ENCODE measurements at places on chromosomes 12 and 14.

DNA sequence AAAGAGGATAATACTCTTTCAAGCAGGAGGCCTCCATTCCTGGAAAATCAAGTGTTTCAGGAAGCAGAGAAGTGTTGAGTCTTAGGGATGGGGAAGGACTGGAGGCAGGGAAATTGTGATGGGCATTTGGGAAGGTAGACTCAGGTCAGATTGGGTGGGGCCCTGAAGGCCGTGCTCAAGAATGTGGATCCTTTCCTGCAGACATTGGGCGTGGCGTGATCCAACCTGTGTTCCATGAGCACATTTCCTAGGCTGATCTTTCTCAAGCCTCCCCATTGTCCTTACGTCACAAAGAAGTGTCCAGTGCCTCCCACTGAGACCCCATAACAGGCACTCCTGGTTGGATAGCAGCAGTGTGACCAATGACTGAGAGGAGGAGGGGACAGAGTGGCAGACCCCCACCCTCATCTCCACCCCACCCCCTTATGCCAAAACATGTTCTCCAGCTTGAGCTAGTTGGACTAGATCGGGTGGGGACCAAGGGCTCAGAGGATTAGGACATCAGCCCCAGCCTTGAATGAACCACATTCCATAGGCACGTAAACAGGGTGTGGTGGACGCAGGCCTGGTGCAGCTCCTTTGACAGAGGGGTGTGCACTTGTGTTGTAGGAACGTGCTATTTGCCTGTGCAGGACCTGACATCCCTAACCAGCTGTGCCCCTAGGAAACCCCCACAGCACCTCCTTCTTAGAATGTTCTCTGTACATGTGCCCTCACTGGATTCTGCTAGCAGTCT lies 76.8 kb downstream of the TTC9 start:
- no peak for DNase-seq

DNA sequence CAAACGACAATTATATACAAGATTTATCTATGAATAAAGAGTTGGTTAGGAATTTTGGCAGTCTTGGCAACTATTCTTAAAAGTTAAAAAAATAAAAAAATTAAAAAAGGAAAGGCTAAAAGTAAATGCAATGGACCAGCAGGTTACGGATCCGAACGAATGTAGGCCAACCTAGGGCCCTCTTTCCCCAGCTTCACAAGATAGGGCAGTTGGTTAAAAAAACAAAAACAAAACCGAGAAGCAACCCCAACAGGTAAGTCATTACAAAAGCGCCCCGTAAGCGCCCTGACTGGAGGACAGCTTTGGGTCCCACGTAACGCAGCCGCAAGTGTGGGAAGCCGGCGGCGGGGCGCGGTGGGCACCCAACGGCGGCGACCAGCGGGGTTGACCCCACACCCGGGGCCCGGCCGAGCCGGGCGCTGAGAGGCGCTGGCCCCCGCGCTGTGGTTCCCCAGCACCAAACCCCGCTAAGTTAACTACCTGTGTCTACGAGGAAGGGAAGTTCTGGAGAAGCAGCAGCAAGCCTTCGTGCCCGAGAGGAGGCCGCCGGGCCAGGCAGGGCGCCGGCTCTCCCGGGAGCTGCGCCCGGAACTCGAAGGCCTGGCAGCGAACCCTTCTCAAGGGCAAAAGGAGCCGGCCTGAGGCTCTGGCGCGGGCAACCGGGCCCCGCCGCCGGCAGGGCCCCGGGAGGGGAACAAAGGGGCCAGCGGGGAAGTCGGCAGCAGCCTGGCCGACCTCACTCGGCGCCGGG lies 882 bp downstream of the HECTD1 start:
- peak; percentile 20 for DNase-seq

DNA sequence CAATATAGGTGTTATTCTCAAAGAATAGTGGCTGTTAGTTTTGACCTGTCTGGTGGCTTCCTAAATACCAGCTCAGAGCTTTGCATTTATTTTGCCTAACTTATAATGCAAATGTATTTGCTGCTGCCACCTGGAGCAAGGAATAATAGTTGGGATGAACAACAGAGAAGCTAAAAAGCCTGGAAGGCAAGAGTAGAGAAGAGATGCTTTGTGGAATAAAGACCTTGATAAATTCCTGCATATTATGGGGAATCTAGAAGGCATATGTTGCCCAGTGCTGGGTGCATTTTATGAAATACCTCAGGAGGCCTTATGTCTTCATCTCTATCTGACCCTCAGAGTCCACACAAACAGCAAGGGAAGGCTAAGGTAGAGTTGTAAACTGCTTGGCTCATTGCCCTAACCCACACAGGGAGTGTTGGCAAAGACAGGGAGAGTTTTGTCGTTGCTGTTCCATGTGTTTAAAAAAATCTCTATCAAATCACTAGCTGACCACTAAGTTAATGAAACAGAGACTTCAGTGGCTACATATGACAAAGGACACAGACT lies 53.7 kb upstream of the SCAF11 start:
- no peak for DNase-seq

- DNase-seq, result no peak
Measured at GRCh38 chr14:103408491-103409155, 23.4 kb downstream of the MARK3 start.

- DNase-seq, result no peak
Measured at GRCh38 chr14:102557434-102558226, 34.8 kb upstream of the RCOR1 start.

GRCh38 chr14:65075628-65076325 lies 26.5 kb downstream of the MAX start:
- DNase-seq, result no peak

- no peak for DNase-seq
Measured at GRCh38 chr12:57518920-57519795, 1.2 kb downstream of the DDIT3 start.

DNA sequence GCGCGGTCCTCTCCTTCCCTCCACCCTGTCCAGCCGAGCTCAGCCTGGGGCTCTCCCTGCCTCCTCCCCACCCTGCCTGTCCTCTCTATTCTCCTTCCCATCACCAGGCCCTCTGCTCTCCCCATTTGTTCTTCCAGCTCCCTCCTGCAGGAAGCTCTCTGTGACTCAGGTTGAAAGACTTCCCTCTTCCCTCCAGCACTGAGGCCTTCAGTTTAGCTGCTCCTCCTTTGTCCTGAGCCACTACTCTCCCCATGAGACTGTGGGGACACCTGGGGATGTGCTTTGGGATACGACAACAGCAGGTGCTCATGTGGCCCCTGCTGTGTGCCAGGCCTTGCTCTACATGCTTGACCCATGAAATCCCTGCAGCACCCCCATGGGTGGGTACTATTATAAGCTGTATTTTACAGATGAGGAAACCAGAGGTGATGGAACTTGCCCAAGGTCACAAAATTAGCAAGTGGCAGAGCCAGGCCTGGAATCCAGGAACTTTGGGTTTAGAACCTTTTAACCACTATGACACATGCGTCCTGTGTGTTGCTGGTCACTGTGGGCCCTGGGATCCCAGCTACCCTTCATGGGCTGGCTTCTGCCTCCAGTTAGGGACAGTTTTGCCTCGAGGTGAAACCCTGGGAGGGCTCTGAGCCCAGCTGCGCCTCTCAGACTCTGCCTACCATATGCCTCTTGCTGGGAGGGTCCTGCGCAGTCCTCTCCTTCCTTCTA lies 5.5 kb downstream of the KRT80 start:
- DNase-seq, result no peak

GRCh38 chr12:119829439-119829838 lies 47.7 kb downstream of the CIT start:
- no peak for DNase-seq

DNA sequence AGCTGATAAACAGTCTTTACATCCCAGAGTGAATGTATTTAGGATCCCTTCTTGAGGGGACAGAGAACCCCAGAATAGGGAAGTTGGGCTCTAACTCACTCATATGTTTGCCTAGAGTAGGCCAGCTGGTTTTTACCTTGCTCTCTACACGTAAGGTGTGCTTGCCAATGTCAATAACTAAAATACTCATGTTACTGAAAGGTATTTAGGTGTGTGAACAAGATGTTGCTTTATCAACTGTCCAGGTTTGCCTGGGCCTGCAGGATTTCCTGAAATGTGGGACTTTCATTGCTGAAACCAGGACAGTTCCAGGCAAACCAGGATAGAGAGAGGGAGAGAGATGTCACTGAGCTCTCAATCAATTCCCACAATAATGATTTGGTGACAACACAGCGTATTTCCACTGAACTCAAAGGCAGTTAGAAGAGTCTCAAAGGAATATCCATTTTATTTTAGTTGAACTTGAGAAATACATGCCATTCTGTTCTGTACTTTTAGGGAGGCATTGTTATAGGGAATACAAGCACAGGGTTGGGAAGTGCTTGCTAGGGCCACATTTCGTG lies 171.7 kb downstream of the NRXN3 start:
- DNase-seq, result no peak

DNA sequence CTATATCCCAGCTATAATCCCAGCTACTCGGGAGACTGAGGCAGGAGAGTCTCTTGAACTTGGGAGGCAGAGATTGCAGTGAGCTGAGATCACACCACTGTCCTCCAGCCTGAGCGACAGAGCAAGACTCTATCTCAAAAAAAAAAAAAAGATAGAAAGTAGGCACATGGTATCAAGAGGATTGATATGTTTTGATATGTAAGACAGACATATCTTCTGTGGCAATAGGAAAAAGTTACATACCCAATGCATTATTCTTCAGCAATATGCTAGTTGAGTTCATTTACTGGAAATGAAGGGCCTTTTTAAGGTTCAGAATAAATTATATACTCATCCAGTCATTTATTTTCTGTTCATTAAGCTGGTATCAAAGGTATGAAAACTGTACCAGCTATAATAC lies 393.4 kb downstream of the GLT1D1 start:
- no peak for DNase-seq

GRCh38 chr12:96073346-96074330 lies 38.3 kb upstream of the LTA4H start:
- DNase-seq, result no peak

DNA sequence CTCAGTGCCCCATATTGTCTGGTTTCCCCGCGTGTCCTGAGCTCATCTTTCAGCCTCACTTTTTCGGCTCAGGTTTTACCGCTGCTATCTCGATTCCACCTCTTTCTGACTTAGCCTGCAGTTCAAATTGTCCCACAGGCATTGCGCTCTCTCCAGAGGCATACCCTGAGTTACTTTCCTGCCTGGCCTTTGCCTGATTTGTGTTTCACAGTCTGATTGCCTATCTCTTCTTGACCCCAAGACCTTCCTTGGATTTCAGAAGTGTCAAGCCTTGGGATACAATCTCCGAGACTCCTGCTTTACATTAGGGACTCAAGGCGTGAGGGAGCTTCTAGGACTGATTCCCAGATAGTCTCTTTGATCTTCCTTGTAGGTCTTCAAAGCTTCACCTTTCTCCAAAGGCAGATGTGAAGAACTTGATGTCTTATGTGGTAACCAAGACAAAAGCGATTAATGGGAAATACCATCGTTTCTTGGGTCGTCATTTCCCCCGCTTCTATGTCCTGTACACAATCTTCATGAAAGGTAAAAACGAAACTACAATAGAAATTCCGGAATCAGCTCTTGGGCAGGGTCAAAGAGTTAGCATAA lies 629 bp downstream of the LETMD1 start:
- no peak for DNase-seq

GRCh38 chr14:102375119-102375518 lies 12.4 kb downstream of the TECPR2 start:
- no peak for DNase-seq

- DNase-seq, result no peak
Measured at GRCh38 chr14:29648045-29648444, 279.6 kb downstream of the PRKD1 start.

DNA sequence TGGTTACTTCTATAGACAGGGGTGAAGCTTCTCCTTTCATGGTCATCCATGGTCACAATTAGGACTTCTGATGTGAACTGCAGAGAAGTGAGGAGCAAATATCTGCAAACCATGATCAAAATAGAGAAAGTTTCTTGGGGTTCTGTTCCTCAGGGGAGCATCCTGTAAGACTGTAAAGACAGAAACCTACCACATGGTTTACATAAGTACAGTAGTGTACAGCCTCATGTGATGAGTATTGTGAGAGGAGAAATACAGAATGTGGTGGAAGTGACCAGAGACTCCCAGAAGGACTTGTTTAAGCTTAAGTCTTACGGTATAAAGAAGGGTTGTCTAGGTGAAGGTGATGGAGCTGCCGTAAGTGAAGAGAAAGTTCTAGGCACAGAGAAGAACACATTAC lies 484.7 kb downstream of the LRIG3 start:
- DNase-seq, result no peak

DNA sequence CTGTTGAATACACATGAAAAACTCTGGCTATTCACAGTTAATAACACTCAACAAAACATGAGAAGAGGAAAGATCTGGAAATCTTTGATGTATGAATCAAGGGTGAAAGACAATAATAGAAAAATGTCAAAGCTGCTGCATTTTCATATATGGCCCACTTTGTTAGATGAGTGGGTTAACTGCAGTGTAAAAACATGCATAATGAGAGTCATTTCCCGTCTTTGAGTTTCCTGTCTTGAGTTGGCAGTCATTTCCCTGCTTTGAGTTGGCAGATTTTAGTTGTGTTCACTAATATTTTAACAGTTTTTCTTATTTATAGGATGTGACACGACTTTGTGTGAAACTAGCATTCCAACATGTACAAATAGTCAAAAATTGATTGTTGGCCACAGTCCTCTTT lies 87.9 kb upstream of the PTPRQ start:
- no peak for DNase-seq

GRCh38 chr12:121806546-121807423 lies 3.0 kb downstream of the SETD1B start:
- no peak for DNase-seq

DNA sequence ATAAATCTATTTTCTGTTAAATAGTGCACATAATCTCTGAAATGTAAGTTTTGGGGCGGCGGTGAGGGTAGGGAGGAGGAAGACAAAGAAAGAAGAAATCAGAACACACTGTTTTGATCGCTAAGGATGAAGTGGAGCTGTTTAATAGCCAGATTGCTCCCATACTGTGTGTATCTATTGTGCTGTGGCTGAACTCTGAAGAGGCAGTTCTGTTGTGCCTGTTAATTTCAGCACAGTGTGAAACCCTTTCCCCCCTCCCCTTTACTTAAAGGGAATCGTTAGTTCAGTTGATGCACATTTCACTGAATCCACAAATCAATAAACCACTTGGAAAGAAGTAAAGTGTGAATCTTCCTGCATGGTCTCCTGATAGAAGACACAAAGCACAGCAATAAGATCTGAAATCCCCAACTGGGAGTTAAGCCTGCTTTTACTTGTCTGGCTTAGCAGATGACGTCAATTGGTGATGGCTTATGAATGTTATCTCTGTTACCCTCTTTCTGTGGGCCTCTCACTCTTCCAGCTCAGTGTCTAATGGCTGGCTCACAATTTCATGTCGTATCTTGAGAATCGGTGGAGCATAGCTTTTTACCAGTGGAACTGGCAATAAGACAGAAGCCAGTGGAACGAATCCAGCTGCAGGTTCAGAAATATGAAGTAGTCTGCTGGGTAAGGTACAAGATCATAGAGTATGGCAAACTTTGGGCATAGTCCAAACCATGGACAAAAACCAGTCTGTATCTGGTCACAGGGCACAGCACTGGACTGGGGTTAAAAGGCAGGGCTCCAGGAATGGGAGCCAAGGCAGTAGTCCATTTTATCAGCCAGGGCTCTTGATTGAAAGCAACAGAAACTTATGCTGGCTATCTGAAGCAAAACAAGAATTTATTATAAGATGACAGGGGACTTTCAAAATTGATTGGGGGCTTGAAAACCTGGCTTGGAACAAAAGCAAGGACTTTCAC lies 413.5 kb upstream of the SEL1L start:
- no peak for DNase-seq

- DNase-seq, result no peak
Measured at GRCh38 chr12:49296836-49297694, 2.1 kb downstream of the PRPH start.

GRCh38 chr12:117837737-117838050 lies 131.1 kb downstream of the KSR2 start:
- no peak for DNase-seq

GRCh38 chr14:56131004-56131864 lies 13.0 kb downstream of the PELI2 start:
- DNase-seq, result no peak
